RPMI8226 (cell line): ENCODE measurements at places on chromosomes 12 and 14.

DNA sequence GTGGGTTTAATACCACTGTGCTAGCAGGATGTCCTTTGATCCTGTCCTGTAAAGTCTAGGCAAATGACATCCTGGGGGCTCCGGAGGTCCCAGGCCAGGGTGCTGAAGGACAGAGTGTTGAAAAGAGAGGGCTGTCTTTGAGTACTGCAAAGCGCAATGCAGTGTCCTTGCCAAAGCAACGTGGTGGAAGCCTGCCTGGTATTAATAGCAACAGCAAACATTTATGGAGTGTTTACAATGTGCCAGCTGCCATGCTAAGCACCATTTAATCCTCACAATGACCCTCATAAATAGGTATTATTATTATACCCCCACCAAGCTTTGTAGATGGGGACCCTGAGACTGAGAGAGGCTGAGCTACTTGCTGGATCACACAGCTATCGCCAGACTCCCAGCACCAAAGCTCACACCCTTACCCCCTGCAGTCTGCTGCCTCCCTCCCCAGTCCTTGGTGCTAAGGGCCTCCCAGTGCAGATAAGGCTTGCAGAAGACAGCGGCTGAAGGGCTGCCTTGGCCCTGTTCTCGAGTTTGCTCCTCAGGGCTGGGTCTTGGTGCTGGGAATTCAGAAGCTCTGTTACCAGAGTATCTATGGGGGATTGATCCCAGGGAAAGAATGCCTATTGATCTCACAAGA lies 427.7 kb downstream of the FUT8 start:
- DNase-seq = no peak

GRCh38 chr14:62018606-62019005 lies 256.4 kb downstream of the SNAPC1 start:
- DNase-seq = no peak

- no peak for DNase-seq
These were observed 24.6 kb downstream of the TMEM19 start for GRCh38 chr12:71710276-71711125.

GRCh38 chr14:87278415-87278814 lies 714.6 kb downstream of the GALC start:
- DNase-seq = no peak

DNA sequence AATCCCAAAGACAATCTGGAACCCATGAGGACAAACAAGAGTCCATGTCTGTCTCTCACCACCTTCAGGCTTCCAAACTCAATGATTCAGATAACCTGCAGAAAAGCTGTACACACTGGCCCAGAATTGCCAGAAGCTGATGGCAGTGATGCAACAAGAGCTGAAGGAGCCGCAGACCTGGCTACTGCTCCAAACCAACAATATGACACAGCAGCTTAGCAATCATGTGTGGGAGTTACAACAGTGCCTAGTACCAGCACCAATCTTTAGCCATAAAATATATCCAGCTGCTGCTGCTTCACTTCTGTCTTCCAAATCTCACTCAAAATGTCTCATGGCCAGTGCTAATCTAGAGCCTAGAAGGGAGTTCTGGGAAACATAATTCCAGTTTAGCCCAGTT lies 22.0 kb downstream of the RPS6KA5 start:
- DNase-seq = no peak
